Activated T-helper 1 cell treated with anti-CD3 and anti-CD28 coated beads, Interleukin-12 subunit alpha, Interleukin-12 subunit beta, Interleukin-2, Interleukin-4 antibody, amounts not matched to agents 30 ng/mL and 10 ng/mL and 1 ng/mL, durations not matched to agents 14 hours and 24 hours and 36 hours (primary cell): ENCODE measurements at places on chromosomes 2 and 18. TPM values are rescaled to one million over a fixed set of nuclear protein-coding genes. Genes with fewer than 3 reads are reported as not detected.

DNA sequence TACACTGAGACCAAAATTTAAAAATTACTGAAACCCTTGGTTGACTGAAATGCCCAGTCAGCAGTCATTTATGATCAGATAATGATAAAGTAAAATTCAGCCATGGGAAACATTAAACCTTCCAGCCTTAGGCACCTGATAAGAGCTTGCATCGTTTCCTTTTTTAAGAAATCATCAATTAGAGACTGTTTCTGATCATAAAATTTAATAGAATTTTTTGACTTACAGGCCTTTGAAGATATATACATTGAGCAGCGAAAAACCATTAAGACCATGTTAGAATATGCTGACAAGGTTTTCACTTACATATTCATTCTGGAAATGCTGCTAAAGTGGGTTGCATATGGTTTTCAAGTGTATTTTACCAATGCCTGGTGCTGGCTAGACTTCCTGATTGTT lies 99.6 kb upstream of the CSRNP3 start:
- H3K36me3 ChIP-seq: no peaks in the 10 kb centered on the region
- no peaks in the 10 kb centered on the region for H3K4me1 ChIP-seq
- peaks cover 2% of the 10 kb centered on the region for H3K27me3 ChIP-seq
- no peak for DNase-seq

GRCh38 chr2:30800159-30800558 lies 7.1 kb downstream of the CAPN13 start:
- H3K27me3 ChIP-seq: peaks cover 2% of the 10 kb centered on the region
- peaks cover 14% of the 10 kb centered on the region for H3K4me1 ChIP-seq
- no peak overlapping the region for H3K27ac ChIP-seq
- no peaks in the 10 kb centered on the region for H3K36me3 ChIP-seq
- no peak for DNase-seq
- H3K4me3 ChIP-seq: no peak overlapping the region

- no peak overlapping the region for H3K27ac ChIP-seq
- no peak for DNase-seq
- no peaks in the 10 kb centered on the region for H3K27me3 ChIP-seq
- H3K4me3 ChIP-seq: no peak overlapping the region
- no peaks in the 10 kb centered on the region for H3K4me1 ChIP-seq
Observed at GRCh38 chr2:23209059-23209458, 175.9 kb upstream of the KLHL29 start.

DNA sequence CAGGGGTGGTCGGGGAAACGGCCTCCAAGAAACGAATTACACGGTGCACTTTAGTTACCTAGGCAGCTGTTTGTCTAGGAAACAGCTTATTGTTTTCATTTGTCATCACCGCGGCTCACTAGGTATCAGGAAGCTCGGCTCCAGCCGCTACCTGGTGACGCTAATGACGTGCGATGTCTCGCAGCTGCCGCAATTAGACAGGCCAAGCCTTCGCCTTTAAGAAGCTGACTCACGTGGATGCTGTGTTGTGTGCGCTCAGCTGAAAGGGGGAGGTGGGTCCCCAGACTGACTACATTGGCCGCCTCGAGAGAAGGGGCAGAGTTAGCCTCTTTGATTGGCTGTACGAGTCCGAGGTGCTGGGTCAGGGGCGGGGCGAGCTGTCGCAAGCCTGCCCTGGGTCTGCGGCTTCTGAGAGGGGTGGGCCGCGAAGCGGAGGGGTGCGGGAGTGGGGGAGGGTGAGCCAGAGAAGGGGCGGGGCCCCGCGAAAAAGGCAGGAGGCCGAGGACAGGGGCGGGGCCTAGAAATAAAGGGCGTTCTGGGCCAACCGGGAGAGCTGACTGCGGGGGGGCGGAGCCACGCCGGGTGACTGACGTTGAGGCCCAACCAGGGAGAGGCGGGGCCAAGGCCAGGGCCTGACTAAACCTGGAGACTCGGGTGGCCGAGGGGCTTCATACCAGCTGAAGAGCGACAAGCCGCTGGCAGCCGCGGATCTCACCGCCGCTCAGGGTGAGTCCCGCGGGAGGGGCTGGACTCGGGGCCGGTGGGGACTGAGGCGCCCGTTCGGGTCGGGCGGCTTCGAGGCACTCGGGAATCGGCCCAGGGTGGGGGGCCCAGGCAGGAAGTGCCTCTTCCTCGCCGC lies at the start of gene YPEL5:
Gene YPEL5, plus strand, starts transcription at position 671 of the 859 bp plus-strand sequence. CDS start 9,645 bp downstream, outside the sequence.
- DNase-seq: peak; percentile 99
- no peaks in the 10 kb centered on the region for H3K27me3 ChIP-seq
- H3K27ac ChIP-seq: peak within 1 kb of the TSS; percentile 95
- peaks cover 41% of the 10 kb centered on the region for H3K4me1 ChIP-seq

DNA sequence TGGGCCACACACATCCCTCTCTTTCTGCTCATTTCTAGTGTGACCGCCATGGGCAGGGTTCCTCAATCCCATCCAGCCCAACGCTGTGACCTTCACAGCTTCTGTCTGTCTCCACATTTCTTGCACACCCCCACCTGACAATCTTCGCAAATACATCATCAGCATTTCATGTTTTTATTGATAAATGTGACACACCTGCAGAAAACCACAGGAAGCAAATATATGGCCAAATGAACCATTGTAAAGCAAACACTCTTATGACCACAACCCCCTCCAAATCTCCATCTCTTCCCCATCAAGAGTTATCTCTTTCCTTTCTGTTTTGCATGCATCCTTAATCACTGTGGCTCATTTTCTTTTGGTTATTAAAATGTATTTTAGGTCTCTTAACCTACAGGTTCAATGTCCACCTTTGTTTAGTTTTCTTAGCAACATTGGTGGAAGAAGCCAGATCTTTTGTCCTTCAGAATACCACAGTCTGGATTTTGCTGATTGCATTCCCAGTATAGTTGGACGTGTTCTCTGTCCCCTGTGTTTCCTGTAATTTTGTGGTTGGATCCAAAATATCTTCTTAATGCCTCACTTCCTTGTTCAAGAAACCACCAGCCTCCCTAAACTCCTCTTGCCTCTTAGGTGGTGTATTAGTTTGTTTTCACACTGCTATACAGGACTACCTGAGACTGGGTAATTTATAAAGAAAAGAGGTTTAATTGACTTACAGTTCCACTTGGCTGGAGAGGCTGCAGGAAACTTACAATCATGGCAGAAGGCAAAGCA lies 9.8 kb upstream of the NCK2 start:
- H3K27ac ChIP-seq: no peak overlapping the region
- peaks cover 2% of the 10 kb centered on the region for H3K27me3 ChIP-seq
- H3K4me3 ChIP-seq: no peak overlapping the region
- H3K36me3 ChIP-seq: peaks cover 3% of the 10 kb centered on the region

DNA sequence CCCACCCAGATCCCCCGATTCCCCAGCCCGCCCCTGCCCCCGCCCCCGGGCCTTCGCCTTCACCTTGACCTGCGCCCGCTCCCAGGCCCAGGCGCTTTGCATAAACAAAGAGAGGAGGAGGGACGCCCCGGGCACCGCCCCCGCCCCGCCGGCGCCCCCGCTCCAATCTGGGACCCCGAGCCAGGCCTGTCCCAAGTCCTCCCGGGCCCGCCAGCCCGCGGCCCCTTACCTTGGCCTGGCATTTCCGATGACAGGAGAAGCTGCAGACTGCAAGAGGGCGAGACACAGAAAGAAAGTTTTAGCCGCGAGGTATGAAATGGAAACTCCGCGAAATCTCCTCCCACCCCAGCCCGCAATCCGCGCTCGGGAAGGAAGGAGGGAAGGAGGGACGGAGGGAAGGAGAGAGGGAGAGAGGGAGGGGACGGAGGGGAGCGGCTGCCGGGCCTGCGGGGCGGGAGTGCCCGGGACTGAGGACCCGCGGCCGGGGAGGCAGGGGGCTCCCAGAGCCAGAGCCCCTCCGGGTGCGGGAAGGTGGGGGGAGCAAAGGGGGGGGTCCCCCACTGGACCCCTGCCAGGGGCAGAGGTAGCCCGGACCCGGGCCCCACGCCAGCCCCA lies 24.2 kb downstream of the TNS1 start:
- no peak overlapping the region for H3K4me3 ChIP-seq
- no peaks in the 10 kb centered on the region for H3K27me3 ChIP-seq
- no peaks in the 10 kb centered on the region for H3K4me1 ChIP-seq
- no peaks in the 10 kb centered on the region for H3K36me3 ChIP-seq

STK39 gene
- total RNA-seq: 32.6 and 34.9 TPM in 2 replicates

CYRIA gene
- 0.65 and 0.88 TPM in 2 replicates for total RNA-seq

ZNF396 gene
- 0.56 and 0.60 TPM in 2 replicates for total RNA-seq

CIAO1 gene
- total RNA-seq: 111 and 115 TPM in 2 replicates
